ENCODE measurements at places on chromosomes 5 and 9. TPM values are rescaled to one million over a fixed set of nuclear protein-coding genes. Genes with fewer than 3 reads are reported as not detected.
A peak's percentile ranks its signal among the peaks of the same experiment; 100 is the strongest.

Gene MELK
- 0.88 TPM for total RNA-seq

Gene WNK2
- total RNA-seq = 0.69 TPM

- no peak for DNase-seq
These were observed 2.4 kb downstream of the WDR5 start for GRCh38 chr9:134138292-134138691.

GRCh38 chr5:119666542-119666941 lies 37.2 kb downstream of the FAM170A start:
- no peak for DNase-seq

DNA sequence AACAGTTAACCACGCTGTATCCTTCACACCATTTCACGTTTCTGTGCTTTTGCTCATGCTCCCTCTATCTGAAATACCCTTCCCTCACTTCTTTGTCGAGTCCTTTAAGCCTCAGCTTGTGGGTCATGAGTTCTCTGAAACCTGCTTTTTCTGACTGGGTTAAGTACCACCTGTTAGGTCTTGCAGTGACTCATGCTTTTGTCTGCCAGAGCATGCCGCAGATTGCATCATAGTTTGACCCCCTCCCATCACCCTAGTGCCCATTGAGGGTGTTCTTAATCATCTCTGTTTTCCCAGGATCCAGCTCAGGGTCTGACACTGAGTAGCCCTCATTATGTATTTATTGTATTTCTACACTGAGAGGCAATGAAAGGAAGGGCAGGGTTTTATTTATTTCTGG lies 190.2 kb downstream of the ASTN2 start:
- DNase-seq = no peak

DNA sequence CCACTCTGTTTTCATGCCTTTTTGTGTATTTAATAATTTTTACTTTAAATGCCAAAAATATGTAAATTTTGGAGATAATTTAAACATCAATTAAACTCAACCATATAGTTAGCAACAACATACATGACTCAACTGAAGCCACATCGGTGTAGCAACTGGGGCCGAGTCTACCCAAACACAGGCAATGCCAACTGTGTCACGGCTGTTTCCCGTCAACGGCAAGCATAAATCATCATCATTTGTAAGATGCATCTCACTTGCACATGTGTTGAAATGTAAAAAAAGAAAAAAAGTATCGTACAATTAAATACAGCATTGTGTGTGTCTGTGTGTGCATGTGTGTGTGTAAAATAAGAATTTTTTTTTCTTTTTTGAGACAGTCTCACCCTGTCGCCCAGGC lies 160.1 kb upstream of the TAS2R1 start:
- DNase-seq = no peak

- no peak for DNase-seq
These were observed 1.3 kb upstream of the GARNL3 start for GRCh38 chr9:127263237-127263636.

- peak; percentile 29 for DNase-seq
These were observed 836 bp downstream of the PCSK5 start for GRCh38 chr9:75891277-75891741.

GRCh38 chr5:135332519-135333150 lies 66.4 kb downstream of the MACROH2A1 start:
- DNase-seq = no peak
